ENCODE measurements at places on chromosomes 2 and 18.

- DNase-seq: no peak
These were observed 10.0 kb downstream of the TCF4 start for GRCh38 chr18:55577812-55578539.

DNA sequence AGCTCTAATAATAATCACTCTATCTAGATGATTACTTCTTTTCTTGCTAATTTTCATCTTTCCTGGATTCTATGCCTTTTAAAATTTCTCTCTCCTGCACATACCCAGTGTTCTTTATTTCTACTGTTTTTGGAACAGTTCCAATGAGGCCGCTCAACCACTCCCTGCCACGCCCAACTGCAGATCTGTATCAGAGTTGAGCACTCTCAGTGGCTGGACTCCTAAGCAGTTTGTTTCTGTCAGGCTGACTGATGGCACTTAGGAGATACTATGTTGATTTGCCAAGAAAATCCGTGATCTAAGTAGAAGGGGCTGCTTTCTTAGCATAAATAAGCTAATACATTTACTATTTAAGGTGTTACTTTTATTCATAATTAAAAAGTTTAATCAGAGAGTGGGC, 192.8 kb downstream of the ARHGAP15 start:
- DNase-seq: no peak

DNA sequence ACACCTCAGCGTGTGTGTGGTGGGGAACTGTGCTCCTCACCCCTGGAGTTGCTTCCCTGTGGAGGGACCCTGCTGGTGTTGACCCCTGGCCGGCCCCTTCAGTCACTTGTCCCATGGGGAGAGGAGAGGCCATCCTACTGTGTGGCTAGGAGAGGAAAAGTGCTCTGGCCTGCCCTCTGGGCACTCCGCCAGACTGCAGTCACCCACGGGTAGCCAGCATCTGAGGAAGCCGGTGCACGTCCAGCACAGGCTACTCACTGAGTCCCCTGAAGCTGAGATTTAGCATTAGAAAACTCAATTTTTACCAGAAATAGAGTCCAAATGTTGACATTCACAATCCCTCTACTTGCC, 211.5 kb upstream of the RAB6C start:
- DNase-seq: no peak

- no peak for DNase-seq
These were observed 245.3 kb downstream of the STK39 start for GRCh38 chr2:168002021-168002553.

DNA sequence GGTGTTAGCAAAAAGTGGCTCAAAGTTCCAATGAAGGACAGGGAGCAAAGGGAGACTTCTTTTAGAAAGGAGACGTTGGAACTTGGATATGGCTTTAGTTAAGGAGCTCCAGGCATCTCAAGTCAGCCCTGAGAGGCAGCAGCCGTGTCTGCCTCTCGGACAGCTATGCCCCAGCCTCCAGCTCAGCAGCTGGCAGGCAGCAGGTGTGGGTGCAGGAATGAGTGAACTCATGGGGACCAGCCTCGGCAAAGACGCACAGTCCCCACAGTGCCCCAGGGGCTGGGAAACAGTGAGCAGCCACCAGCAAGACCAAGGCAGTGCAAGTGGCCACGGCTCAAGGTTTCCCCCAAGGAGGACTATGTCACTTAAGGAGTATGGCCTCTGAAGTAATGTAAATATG, 1.6 kb upstream of the LRRFIP1 start:
- no peak for DNase-seq

DNA sequence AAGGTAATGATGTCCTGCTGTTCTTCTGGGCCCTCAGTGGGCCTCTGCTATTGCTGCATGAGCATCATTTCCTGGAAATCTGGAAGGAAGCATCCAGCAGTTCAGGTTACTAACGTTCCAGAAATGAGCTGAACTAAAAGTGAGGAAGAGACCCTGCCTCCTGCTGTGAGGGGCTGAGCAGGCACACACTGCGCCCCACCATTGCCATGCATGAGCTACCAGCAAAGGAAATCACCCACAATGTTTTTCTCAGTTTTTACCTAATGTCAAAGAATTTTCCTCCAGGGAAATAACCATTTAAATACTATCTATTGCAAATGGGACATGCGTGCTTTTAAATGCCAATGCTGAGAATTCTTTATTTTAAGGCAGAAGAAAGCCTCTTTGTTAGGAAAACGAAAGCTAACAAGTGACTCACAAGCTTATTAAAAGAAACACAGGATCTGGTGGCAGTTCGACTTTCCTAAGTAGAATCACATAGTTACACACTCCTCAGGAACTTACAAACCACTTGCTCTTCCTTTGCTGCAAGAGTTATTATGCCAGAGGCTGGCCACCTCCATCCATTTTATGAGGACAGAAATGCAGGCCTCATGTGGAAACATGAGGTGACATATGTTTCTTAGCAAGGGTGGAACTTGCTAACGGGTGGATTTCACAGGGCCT, 152.6 kb upstream of the TTC39C start:
- no peak for DNase-seq

GRCh38 chr2:232571026-232571474, 20.6 kb downstream of the EIF4E2 start:
- no peak for DNase-seq

- no peak for DNase-seq
These were observed 228.7 kb downstream of the HAUS1 start for GRCh38 chr18:46332921-46333341.

Measured in esophagus squamous epithelium (tissue), 5 donors.